ENCODE measurements at places on chromosomes 4 and X.
A peak's percentile ranks its signal among the peaks of the same experiment; 100 is the strongest.

DNA sequence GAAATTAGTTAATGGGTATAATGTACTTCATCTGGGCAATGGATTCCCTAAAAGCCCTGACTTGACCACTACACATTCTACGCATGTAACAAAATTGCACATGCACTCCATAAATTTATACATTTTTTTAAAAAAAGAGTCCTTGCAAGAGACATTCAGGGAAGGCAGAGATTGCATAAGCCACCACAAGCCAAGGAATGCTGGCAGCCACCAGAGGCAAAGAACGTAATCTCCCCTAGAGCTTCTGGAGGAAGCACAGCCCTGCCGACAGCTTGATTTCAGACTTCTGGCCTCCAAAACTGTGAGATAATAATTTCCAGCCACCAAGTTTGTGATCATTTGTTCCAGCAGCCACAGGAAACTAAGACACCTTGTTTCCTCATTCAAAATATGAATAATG, 185.6 kb upstream of the GALNT7 start:
- DNase-seq = peak; percentile 75

GRCh38 chrX:33908898-33909297, 223.2 kb downstream of the FAM47A start:
- DNase-seq = no peak

DNA sequence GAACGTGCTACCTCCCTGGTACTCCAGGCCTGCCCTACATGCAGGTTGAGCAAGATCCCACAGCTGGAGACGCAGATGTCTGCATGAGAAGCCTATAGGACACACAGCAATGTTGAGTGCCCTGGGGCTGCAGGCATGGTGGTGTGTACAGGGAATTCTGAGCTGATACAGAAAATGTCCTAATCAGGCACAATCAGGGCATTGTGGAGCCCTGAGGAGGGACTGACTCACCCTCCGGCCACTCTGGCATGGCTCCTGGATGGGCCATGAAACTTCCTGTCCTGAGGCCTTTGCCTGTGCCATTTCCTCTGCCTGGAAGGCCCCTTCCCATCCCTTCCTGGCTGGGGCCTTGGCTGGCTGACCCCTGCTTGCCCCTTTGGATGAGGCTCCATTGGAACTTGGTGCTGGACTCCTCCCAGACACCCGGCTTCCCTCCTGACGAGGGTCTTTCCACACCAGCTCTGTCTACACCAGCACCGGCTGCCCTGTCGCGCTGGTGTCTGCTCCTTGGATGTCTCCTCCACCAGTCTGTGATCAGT, 16.7 kb upstream of the AFAP1 start:
- no peak for DNase-seq

DNA sequence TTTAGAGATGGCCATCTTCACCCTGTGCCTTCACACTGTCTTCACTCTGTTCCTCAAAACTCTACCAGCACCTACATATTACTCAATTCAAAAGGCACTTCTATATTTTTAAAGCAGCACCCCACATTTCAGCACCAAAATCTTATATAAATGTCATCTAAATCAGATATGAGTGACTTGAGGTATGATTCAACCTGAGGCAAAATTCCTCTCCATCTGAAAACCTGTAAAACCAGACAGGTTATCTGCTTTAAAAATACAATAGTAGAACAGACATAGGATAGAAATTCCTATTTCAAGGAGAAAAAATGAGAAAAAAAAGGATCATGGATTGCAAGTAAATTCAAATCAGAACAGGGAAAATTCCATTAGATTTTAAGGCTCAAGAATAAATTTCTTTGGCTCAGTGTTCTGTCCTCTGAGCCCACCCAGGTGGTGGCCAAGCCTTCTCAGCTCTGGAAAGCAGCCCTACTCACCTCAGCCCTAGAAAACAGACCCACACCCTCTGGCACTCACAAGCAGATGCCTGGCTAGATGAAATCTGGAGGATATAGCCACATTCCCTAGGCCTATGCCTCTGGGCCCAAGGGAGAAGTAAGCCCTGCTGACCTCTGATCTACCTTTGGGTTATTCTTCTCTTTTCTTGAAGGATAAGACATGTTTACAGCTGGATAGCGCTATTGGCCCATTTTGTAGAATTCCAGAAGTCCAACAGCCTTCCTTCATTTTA, 240.4 kb upstream of the ZCCHC13 start:
- no peak for DNase-seq

- DNase-seq = no peak
These were observed 64.4 kb downstream of the HADH start for GRCh38 chr4:108054025-108054638.

- no peak for DNase-seq
These were observed 116.1 kb downstream of the GASK1B start for GRCh38 chr4:158056689-158057245.

DNA sequence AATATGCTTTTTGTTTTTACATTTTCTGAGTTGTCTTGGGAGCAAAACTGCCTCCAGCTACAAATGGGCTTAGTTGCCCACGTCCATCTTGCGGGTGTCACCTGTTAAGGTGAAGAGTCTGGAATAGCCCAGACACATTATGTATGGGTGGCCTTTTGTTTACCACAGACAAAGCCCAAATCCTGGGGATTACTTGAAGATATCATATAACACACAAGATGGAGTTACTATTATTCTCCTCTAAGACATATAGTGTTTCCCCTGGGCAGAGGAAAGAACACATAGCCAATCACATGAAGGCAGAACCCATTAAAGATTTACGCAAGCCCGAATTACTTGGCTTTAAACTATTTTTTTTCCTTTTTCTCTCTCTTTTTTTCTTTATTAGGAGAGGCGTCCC, 625.6 kb upstream of the FAM241A start:
- DNase-seq = no peak

- DNase-seq = no peak
These were observed 12.1 kb downstream of the ACSL4 start for GRCh38 chrX:109720947-109721346.

DNA sequence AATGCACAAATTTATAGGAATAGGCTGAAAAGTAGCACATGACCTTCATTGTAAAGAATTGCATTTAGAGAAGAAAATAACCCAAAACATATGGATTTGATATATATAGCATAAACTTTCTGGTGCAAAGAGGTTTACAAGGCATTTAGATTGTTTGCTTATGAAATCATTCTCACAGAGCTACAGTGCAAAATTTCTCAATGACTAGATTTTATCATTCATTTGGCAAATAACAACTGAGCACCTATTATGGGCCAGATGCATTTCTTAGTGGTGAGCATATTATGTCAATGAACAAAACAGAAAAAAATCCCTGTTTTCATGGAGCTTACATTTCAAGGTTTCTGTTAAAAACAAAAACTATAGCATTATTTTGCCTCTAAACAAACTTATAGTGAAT, 34.1 kb upstream of the TNIP3 start:
- DNase-seq = no peak

DNA sequence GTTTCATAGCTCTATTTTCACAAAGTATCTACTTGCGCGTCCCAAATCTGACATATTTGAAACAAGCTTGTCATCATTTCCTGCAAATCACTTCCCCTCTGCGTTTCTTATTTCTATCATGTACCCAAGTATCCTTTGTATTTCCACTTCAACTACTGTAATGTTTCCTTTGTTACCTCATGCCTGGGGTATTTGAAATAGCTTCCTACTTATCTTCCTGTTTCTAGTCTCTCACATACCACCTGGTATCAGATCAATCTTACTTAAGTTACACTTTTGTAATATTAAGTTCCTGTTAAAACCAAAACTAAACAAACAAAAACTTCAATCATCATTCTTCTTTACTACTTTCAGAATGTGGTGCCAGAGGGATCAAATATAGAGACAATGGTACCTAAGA, 93.6 kb upstream of the SMAD1 start:
- DNase-seq = peak; percentile 2

- no peak for DNase-seq
These were observed 19.5 kb downstream of the RGS12 start for GRCh38 chr4:3312362-3312761.

DNA sequence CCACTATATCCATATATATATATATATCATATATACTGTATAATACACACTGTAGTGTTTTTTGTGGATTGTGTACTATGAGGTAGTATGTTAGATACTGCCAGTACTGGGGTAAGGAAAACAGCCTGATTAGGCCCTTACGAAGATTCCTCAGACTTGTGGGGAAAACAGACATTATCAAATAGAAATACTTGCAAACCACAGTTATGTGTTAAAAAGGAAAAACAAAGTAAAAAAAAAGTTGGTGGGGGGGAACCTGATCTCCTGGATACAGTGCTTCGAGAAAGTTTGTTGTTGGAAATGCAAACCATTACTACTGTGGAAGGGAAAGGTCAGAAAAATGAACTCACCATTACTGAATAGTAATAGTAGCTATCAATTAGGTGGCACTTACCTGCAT, 53.0 kb downstream of the PKD2 start:
- peak; percentile 69 for DNase-seq

All from choroid plexus epithelial cell (primary cell).